ENCODE measurements at places on chromosomes 12 and 14. TPM values are rescaled to one million over a fixed set of nuclear protein-coding genes. Genes with fewer than 3 reads are reported as not detected.

Gene CLEC1B
- not detected for total RNA-seq

Gene KRT8
- total RNA-seq: 0.41 TPM

DNA sequence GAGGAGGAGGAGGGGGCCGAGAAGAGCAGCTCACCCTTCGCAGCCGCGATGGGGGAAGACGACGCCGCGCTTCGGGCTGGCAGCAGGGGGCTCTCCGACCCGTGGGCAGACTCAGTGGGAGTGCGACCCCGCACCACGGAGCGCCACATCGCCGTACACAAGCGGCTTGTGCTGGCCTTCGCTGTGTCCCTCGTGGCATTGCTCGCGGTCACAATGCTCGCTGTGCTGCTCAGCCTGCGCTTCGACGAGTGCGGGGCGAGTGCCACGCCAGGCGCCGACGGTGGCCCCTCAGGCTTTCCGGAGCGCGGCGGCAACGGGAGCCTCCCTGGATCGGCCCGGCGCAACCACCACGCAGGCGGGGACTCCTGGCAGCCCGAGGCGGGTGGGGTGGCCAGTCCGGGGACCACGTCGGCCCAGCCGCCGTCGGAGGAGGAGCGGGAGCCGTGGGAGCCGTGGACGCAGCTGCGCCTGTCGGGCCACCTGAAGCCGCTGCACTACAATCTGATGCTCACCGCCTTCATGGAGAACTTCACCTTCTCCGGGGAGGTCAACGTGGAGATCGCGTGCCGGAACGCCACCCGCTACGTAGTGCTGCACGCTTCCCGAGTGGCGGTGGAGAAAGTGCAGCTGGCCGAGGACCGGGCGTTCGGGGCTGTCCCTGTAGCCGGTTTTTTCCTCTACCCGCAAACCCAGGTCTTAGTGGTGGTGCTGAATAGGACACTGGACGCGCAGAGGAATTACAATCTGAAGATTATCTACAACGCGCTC is 745 bp downstream of the TRHDE start:
- H3K27ac ChIP-seq: no peak overlapping the region
- H3K4me1 ChIP-seq: peaks cover 5% of the 10 kb centered on the region
- H3K27me3 ChIP-seq: peaks cover 52% of the 10 kb centered on the region
- H3K36me3 ChIP-seq: no peaks in the 10 kb centered on the region
- H3K4me3 ChIP-seq: no peak overlapping the region

DNA sequence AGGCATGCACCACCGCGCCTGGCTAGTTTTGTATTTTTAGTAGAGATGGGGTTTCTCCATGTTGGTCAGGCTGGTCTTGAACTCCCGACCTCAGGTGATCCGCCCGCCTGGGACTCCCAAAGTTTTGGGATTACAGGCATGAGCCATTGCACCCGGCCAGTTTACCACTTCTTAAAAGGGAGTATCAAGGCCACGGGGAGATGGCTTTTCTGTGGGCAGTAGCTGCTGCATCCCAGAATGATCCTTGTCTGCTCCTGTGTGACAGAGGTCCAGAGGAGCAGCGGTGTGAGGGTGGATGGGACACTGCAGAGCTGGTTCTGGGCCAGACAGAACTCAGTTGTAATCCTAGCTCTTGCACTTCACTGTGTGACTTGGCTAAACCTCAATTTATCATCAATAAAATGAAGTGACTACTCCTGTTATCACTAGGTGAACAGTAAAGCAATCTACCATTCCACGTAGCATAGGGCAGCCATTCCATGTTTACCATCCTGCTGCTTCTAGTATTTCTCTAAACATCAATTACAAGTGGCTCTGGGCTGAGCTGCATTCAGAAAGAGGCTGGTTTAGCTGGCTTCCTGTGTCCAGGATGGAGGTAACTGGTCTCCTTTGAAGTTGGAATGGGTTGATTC is 3.0 kb upstream of the NPFF start:
- H3K27ac ChIP-seq: no peak overlapping the region
- H3K36me3 ChIP-seq: peaks cover 6% of the 10 kb centered on the region
- peaks cover 17% of the 10 kb centered on the region for H3K4me1 ChIP-seq
- H3K27me3 ChIP-seq: no peaks in the 10 kb centered on the region

GRCh38 chr12:52942066-52942900 is 6.6 kb upstream of the KRT18 start:
- H3K4me1 ChIP-seq: no peaks in the 10 kb centered on the region
- no peak for DNase-seq
- no peaks in the 10 kb centered on the region for H3K36me3 ChIP-seq
- H3K27me3 ChIP-seq: peaks cover 26% of the 10 kb centered on the region
- no peak overlapping the region for H3K27ac ChIP-seq

DNA sequence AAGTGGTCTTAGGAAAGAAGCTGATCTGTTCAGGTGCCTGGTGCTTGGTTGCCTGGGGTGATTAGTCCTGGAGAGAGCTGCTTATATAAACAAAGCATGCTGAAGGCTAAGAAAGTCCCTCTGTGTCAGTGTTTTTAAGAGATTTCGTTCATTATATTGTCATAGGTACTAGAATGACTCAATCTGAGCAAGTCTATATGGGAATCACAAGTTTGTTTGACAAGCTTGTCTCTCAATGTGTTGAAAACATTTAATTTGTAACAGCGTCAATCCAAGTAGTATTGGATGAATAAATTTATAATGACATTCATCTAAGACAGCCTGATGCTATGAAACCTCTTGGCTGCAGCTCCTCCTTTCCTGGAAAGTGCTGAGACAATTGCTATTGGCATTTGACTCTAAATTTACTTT is 256.3 kb downstream of the TMTC2 start:
- no peaks in the 10 kb centered on the region for H3K36me3 ChIP-seq
- no peak overlapping the region for H3K4me3 ChIP-seq
- DNase-seq: no peak
- H3K27ac ChIP-seq: no peak overlapping the region
- H3K4me1 ChIP-seq: no peaks in the 10 kb centered on the region
- no peaks in the 10 kb centered on the region for H3K27me3 ChIP-seq

DNA sequence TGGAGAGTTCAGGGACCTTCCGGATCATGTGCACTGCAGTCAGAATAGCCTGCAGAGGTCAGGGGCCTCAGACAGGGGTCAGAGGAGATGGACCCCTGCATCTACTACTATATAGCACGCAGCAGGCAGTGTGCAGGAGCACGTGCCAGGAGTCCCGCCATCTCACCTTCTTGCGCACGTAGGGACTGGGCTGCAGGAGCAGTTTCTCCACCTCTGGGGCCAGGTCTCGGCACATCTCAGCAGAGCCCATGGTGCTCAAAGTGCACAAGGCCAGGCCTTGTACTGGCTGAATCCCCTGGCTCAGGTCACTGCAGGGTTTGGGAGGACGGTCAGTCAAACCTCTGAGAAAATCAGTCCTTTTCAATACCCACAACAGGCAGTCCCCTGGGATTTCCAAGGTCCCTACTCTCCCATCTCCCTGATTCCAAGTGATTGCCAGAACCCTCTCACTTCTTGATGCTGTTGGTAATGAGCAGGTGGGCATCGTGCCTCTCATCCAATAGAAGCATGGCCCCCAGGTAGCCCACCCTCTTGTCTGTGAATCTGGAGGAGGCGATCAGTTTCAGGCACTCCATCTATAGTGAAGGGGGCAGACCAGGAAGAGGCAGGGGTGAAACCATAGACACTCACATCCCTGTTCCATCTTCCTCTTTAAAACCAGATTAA is 1.3 kb downstream of the AP1G2 start:
- peaks cover 31% of the 10 kb centered on the region for H3K36me3 ChIP-seq
- H3K27me3 ChIP-seq: no peaks in the 10 kb centered on the region
- peaks cover 35% of the 10 kb centered on the region for H3K4me1 ChIP-seq
- H3K27ac ChIP-seq: peak overlapping the region; percentile 96
- DNase-seq: no peak
